ENCODE measurements at places on chromosomes 1 and 21.

- DNase-seq: no peak
Observed at GRCh38 chr1:11481019-11481418, 2.1 kb downstream of the DISP3 start.

DNA sequence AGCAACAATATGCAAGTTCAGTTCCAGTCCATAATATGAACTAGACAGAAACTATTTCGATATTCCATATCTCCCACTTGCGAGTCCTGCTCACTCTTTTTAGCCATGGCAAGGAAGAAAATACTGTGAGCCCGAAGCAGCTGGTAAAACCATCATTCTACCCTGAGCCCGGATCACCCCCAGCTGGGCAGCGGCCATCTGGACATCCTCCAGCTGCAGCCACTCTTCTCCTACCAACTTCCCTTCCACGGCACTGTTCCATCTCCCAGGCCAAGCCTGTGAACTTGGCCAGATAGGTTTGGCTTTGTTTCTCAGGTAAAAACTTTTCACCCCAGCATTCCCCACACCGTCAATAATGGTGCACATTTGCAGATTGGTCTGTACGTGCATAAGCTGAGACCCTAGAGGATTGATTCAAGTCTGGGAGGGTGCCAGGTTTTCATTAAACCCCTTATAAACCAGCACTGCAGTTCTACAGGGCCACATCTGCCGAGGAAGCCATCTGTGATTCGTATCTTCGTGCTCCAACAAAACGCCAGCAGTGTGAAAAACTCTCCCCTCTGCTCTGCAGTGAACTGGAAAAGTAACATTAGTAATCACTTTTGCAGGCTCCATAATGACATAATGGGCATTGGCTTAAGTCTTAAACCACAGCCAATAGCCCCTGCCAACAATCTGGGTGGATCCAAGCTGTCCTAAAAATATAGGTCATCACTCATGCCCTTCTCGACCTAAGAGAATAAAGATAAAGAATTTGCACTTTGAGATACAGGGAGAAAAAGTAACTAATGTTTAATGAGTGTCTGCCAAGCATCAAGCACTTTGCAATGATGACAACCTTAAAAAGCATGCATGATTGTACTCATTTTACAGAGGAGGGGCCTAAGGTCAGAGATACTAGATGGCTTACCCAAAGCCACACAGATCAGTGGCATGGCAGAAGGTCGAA, 205.1 kb downstream of the PLPP3 start:
- no peak for DNase-seq

DNA sequence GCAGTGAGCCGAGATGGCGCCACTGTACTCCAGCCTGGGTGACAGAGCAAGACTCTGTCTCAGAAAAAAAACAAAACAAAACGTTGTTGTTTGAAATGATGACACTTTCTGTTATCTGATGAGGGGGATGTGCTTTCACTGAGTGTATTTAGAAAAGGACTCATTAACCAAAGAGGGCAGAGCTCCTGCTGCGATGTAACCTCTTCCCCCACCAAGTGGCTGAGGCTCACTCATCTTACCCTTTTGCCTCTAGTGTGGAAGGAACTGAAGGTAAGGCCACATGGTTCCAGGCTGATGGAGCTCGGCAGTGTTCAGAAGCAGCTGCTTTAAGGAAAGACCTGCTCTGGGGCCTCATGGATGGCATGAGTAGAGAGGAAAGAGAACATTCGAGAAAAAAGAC, 105.7 kb upstream of the RUNX1 start:
- no peak for DNase-seq

GRCh38 chr1:225866061-225866837, 15.9 kb downstream of the TMEM63A start:
- peak; percentile 76 for DNase-seq

- no peak for DNase-seq
Observed at GRCh38 chr1:34199927-34200326, 23.2 kb downstream of the C1orf94 start.

DNA sequence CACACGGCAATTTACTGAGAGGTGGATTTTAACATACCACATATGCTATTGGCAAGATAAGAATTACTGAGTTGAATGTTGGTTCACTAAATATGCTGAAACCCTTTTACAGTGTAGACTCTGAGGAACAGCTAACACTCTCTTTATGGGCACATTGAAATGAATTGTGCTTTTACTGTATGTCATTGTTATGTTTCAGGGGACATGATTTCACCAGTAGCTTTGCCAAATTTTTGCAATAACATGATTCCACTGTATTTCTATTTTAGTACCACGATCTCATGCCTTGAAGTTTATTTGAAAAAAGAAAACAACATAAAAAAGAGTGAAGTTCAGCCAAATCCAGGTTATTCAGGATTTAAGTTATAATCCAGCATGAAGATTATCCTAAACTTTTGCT, 188.5 kb downstream of the HLX start:
- DNase-seq: no peak

DNA sequence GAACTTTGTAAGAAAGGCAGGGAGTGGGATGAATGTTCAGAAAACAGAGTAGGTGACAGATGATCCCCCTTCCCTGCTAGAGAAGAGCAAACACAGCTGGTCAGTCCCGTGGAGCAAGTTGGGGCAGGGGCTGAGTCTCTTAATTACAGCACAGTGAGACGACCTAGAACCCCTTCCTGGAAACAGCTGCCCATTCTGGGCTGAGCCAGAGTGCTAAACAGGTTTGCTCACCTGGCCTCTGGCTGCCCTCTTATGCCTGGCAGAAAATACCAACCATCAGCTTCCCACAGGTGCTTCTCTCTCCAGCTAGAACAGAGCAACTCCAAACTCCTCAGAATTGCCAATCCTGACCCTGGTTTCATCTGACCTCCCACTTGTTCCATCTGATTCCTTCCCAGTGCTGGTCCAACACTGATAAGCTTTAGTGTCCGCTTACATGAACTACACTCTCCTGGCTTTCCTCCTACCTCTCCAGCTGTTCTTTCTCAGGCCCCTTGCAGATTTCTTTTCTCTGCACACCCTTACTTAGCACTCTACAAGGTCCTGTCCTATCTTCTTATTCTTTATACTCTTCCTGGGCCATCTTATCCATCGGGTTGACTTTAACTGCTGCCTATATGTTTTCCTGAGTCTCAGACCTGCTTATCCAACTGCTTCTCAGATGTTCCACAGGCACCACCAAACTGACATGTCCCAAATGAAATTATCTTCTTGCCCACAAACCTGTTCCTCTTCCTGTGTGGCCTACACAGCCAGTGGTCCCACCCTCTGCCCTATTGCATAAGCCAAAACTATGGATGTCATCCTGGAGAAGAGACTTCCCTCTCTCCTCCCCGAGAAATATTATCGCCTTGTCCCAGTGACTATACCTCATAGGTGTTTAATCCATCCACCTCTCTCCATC, 22.6 kb upstream of the COL9A2 start:
- DNase-seq: no peak

DNA sequence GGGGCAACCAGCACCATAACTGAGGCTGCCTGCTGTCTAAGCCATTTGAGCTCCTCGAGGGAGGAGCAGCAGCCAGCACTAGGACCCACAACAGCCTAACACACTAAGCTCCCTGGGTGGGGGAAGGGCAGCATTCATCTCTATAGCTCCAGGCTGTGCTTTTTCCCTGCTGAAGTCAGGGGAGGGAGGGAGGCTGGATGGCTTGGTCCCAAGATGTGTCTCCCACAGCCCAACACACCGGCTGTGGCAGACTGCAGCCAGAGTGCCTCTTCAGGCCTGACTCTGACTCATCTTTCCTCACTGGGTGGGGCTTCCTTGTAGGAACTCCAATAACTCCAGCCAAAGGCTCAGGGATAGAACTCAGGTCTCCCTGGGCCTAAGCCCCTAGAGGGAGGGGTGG, 296.3 kb downstream of the PRDM2 start:
- DNase-seq: no peak

DNA sequence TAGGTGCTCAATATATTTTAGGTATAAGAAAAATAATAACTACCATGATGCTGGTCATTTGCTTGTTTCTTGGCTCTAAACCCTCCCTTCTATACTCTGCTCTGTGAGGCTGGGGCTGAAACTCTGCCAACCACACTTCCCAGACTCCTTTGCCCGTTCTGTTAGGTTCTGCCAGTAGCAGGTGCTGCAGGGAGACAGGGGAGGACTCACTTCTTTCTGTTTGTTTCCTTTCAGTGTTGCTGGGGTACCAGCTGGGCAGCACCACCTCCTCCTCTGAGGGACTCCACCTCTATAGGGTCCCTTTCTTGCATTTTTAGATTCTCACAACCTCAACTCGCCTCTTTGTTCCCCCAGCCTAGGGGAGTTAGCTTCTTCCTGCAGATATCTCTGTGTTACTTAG, 17.0 kb upstream of the SH2D2A start:
- DNase-seq: no peak

DNA sequence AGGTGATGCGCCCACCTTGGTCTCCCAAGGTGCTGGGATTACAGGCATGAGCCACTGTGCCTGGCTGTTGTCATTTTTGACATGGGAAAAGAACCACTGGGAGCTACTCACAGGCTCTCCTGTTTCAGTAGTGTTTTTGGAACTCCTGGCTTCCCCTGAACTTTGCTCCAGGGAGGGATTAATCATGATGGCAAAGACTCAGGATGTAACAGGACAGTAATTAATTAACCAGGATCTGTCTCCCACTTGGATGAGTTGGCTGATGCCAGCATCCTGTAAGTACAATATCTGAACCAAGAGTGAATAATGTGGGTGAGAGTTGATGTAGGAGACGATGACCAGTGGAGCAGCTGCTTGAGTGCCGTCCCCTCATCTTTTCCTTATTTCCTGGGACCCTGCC, 4.9 kb downstream of the SFT2D2 start:
- no peak for DNase-seq

GRCh38 chr1:218433744-218434143, 88.6 kb downstream of the TGFB2 start:
- DNase-seq: no peak

DNA sequence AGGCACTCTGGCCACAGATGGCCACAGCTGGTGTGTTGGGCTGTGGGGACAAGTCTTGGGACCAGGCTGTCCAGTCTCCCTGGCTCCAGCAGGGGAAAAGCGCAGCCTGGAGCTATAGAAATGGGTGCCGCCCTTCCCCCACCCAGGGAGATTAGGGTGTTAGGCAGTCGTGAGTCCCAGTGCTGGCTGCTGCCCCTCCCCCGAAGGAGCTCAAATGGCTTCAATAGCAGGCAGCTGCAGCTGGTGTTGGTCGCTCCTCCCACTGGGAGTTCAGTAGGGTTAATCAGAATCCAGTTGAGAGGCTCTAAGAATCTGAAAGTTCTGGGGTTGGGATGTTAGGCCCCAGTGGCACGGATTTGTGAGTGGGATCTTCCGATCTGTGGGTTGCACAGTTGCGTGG, 595.6 kb upstream of the PKN2 start:
- no peak for DNase-seq

DNA sequence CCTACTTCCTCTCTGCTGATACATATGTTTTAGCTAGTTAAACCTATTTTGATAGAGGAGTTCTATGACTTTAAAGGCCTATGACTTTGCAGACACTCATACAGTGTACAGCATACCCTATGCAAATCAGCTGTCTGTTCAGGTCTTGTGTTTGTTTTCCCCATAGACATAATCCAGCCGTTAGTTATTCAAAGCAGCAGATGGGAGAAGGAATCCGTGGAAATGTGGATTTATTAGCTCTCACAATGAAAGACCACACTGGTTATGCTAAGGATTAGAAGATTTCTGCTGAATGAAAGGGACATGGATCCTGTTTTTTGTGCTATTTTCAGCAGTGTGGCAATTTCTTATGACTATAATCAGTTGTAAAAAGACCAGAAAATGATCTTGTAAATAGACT, 59.8 kb downstream of the MAST2 start:
- no peak for DNase-seq

DNA sequence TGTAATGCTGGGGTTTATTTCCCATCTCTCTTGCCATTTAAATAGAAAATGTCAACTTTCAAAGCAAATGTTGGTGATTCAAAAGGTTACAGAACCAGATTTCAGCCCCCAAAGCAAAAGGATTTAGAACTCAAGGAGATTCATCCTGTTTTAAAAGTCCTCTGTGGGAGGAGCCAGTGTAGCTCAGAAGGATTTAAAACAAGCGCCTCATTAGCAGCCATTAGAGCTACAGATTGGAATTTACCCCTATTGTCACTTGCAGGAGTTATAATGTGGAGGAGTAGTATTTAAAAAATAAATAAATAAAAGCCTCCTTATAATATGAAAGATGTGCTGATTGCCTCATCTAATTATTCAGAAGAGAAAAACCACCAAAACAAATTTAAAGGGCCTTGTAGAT, 107.8 kb downstream of the LAMC2 start:
- DNase-seq: no peak

DNA sequence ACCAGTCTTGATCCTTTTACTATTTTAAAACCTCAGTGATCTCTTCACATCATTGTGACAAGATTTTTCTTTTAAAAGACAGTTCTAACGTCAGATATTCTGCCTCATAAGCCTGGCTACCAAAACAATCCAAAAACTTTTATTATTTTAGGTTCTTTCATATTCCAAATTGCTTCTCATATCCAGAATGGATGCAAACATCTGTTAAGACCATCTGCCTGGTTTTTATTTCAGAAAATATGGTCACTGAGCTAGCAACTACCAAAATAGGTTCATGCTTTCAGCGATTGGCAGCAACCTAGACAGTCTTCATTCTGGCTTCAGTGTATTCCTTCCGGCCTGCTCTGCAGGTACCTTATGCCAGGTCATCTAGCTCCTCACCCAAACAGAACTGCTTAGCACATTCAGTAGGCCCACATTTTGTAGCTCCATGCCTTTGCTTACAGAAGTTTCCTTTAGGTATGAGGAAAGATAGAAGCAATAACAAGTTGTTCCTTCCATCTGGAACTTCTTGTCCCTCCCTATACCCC, 59.0 kb upstream of the CACYBP start:
- no peak for DNase-seq

DNA sequence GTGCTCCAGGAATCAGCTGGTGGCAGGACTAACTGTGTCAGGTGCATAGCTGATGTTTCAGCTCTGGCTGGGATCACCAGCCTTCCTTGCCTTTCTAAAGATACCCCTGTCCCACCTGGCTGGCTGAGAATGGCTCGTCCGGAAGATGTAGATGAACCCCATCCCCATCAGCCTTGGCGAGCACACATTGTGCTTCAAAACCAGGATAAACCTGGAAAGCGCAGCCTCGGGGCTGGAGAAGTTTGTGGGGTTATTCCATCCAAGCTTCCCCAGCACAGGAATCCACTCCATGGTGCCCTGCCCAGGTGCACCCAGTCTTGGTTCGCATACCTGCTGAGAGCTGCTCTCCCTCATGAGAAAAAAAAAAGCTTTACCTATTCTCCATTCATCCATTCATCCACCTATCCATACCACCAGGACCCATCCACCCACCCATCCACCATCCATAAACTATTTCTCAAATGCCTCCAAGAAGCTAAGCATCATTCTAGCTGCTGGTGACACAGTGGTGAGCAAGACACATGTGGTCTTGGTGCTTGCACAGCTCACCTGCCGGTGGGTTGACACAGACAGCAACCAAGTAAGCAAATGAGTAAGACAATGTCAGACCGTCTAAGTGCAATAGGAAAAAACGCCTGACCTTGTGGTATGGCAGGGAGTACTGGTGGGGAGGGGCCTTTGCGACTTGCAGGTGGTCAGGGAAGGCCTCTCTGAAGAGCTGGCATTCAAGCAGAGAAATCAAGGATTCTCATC, 94.0 kb downstream of the DMRTB1 start:
- DNase-seq: peak; percentile 4

- no peak for DNase-seq
Observed at GRCh38 chr1:111541721-111542120, 38.3 kb upstream of the ADORA3 start.

Data from activated CD8-positive, alpha-beta memory T cell treated with anti-CD3 and anti-CD28 coated beads, Interleukin-2, amount 50 U/mL, for 4 hours (primary cell).